ENCODE measurements at places on chromosomes 13 and 19.

- no peak for DNase-seq
Observed at GRCh38 chr19:10979951-10980381, 19.1 kb downstream of the SMARCA4 start.

GRCh38 chr19:39969266-39969665 lies 1.7 kb upstream of the PSMC4 start:
- no peak for DNase-seq

DNA sequence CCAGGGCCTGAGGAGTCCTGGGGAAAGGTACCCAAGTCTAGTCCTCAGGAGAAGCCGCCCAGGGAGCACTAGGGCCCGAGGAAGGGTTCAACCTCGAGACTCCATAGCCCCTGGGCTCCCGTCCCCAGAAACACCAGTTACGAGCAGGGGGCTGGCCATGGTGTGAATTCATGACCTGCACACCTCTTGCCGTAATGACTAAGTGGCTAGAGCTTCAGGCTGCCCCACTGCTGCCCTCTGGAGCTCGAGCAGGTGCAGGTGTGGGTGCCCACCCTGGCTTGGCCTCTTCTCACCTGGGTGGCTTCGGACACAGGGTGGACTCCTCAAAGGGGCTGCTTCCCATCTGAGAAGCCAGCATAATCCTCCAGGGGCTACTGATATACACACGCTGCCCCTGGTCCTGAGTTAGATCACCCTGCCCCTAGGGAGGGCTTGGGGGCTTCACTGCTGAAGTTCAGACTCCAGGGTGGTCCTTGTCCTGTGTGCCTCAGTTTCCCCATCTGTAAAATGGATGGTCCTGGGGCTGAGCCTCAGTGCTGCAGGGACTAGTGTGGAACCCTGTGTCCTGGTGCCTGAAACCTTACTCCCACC lies 13.6 kb downstream of the SPC24 start:
- DNase-seq = no peak

- no peak for DNase-seq
Observed at GRCh38 chr13:52788011-52788410, 48.4 kb upstream of the CNMD start.

DNA sequence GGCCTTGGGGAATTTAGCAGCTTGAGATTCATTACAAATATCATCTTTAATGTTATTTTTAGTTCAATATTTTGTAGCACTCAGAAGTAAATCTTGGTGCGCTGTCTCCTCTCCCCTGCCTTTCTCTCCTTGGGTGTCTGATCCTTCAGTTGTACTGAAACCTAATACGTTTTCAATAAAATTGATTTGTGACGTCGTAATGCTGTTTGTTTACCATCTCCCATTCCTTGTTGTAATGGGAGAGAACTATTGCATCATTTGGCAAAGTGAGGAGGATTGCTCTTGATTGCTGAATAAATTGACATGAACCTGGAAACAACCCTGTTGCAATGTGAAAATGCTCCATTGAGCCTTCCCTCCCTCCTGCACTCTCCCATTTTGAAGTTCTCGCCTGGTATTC lies 43.2 kb upstream of the TSHZ3 start:
- DNase-seq = no peak
